ENCODE measurements at places on chromosomes 5 and 9.

DNA sequence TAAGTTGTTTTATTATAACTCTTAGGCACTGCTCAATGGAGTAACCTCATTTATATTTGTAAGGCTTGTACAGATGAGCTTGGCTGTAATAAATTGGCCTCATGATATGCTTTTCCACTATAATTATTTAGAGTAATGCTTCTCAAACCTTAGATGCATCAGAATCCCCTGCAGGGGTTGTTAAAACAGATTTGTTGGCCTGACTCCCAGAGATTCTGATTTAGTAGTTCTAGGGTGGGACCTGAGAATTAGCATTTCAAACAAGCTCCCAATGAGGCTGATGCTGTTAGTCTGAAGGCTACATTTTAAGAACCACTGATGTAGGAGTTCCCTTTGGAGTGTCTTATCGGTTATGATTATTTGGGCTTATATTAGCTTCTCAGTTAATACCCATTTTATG lies 38.2 kb upstream of the ARSB start:
- peak; percentile 0 for DNase-seq

DNA sequence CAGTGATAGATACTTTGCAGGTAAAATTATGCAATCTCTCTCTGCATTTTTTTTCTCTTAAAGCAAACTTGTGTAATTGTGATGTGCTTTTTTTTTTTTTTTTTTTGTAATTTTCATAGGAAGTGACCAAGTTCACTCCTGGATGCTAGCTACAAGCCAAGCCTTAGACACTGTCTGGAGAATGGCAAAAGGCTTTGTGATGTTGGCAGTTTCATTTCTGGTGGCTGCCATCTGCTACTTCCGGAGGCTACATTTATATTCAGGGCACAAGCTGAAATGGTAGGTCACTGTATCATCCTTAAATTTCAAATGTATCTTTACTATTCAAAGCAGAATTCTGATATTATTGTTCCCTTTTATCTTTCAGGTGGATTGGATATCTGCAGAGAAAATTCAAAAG lies 19.3 kb downstream of the OTULINL start:
- DNase-seq = no peak

GRCh38 chr5:73911761-73912393 lies 285.9 kb downstream of the ARHGEF28 start:
- no peak for DNase-seq

- no peak for DNase-seq
Measured at GRCh38 chr9:127316586-127317323, 52.2 kb downstream of the GARNL3 start.

DNA sequence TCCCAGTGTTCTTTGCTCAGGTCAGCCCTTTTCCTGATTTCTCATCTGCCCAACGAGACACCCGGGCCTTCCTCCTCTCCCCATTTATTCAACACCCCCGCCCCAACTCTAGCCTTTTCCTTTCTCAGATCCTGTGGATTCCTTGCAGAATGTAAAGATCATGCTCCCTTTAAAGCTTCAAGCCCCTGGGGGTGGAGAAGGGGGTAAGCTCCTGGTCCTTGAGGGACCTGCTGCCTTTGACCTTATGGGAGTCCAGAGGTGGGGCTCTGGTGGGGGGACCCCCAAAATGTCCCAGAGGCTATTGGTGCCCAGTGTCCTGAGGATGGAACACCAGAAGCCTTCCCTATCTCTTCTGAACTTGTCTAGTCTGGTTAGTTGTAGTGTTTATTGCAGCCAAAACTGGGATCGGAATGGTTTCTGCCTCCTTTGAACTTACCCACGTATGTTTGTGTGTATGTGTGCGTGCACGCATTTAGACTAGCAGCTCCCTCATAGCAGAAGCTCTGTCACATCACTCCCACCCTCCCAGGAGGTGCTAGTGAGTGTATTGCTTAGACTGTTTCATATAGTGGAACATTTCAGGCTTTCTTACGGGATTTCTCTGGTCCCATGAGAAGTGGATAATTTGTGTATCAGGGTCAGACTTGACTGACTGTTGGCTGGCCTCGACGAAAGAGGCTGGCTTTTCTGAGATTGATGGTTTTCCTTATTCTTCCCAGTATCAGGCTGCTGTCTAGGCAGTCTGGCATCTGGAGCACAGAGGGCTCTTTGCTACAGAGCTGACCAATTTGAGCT lies 1.1 kb downstream of the GALNT10 start:
- DNase-seq = peak; percentile 25

- DNase-seq = no peak
Measured at GRCh38 chr5:129392681-129393080, 67.4 kb upstream of the ADAMTS19 start.

GRCh38 chr5:25516141-25516540 lies 871.4 kb upstream of the CDH10 start:
- DNase-seq = no peak

GRCh38 chr5:150144879-150145278 lies 10.8 kb downstream of the PDGFRB start:
- no peak for DNase-seq

- no peak for DNase-seq
Measured at GRCh38 chr9:85994191-85994590, 53.2 kb downstream of the NAA35 start.

GRCh38 chr5:156405988-156406387 lies 79.0 kb downstream of the SGCD start:
- no peak for DNase-seq

- peak; percentile 78 for DNase-seq
Measured at GRCh38 chr9:129139993-129140396, 28.8 kb downstream of the PTPA start.

DNA sequence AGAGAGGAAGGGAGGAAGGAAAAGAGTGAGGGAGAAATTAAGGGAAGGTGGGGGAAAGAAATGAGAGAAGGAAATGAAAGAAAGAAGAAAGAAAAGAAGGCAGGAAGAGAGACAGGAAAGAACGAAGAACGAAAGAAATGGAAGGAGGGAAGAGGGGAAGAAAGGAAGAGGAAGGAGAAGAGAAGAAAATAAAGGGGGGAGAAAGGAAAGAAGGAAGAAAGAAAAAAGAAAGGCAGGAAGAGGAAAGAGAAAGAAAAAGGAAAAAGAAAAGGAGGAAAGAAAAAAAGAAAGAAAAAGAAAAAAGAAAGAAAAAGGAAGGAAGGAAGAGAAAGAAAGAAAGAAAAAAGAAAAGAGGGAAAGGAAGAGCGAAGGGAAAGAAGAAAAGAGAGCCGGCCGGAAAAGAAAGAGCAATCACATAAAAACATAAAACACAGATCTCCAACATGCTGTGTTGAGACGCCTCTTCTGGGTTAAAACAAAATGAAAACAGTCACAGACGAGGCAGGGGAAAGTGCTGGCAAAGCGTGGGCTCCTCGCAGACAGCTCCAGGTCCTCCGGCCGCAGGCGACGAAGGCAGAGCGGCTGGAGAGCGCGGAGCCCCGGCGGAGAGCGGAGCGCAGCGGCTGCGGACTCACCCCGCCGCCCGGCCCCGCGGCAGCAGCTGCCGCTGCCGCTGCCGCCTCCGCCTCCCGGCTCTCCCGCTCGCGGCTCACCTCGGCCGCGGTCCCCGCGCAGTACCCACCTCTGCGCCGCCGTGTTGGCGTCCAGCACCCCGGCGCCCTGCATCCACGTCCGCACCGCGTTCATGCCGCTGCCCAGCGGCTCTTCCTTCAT lies 896 bp downstream of the EBF1 start:
- peak; percentile 28 for DNase-seq

DNA sequence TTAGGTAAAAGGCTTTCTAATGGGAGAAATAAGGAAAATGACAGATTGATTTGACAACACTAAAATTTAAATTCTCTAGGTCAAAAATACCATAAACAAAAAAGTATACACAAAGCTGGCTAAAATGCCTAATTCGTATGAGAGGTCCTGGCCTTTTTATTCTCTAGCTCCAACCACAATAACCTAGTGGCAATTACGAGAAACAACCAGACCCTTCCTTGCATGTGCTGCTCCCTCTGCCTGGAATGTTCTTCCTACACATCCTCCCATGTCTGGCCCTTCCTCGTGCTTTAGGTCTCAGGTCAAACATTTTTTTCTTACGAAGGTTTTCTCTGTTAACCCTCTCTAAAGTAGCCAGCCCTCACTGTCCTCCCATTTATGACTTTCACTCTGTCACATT lies 176.4 kb upstream of the PLPPR1 start:
- no peak for DNase-seq

GRCh38 chr5:171295299-171295698 lies 13.7 kb upstream of the TLX3 start:
- no peak for DNase-seq

GRCh38 chr9:110619831-110620230 lies 40.3 kb upstream of the SVEP1 start:
- DNase-seq = no peak

GRCh38 chr9:5863092-5863746 lies 27.5 kb upstream of the MLANA start:
- no peak for DNase-seq

DNA sequence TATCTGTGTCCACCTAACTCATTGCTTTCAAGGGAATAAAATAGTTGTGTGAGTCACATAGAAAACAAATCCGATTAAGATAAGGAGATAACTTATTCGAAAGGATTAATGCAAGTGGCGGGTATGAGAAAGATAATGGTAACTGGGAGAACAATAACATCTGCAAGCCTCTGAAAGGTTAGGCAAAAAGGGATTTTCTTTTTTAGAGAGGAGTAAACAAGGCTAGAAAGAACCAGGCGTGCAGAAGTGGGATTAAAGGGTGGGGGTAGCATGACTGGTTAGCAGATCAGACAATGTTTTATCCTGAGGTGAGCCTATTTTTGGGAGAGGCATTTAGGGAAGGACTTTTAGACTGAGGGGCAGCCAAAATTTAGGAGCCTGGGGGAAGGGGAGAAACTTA lies 34.7 kb upstream of the JMY start:
- no peak for DNase-seq

DNA sequence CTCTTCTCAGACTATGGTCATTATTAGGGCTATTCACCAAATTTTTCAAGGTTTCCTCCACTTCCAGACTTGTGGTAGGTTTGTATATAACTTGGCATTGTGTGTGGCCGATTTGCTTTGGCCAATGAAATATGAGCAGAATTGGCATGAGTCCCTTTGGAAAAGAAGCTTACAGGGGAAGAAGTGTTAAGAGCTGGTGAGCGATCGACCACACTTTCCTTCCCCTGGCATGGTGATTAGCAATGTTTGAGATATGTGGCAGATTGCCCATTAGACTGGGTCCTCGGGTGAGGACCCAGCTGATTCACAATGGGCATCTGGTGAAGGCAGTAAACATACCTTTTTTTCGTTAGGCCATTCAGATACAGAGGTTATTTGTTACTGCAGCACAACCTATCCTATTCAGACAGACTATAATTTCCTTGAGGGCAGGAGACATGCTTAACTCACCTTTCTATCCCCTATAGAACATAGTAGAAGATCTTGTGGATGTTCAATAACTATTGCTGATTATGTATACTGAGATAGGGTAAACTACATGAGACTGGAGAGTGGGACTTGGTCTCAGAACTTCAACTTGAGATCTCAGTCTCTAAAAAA lies 62.8 kb upstream of the KLF9 start:
- no peak for DNase-seq

DNA sequence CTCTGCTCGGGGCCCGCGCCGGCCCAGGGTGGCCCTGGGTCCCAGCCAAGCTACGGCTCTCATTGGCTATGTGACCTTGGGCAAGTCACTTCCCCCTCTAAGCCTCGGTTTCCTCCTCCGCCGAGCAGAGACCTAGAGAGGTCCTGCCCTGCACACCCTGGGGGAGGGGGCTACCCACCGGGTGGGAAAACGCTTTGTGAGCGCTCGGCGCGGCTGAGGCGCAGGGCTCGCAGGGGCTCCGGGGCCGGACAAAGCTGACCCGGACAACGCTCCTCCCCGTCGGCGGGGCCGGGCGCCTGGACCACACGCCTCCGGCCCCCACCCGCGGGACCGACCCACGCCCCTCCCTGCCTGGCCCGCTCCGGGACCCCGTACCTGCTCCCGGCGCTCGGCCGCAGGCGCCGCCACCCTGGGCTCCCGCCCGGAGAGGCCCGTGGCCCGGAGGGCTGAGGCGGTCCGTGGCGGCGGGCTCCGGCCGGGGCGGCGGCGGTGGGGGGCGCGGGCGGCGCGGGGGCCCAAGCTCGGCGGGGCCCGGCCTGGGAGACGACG lies 85.7 kb upstream of the MELK start:
- no peak for DNase-seq

DNA sequence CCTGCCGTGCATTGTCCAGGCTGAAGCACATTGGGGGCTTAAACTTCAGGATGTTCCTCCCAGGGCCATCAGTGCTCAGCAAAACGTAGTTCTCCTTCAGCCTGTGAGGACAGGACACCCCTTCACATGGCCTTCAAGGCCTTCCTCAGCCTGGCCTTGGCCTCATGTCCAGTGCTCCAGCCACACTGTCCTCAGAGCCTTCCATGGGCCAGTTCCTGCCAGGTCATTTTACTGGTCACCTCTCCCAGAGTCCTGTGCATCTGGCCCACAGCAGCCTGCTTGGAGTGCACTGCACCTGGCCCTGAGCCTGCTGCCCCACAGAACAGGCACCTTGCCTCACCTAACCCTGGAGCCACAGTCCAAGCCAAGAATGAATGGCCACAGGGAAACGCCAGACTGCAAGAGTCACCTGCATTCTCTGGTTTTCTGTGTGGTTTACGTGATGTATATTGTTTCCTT lies 8.7 kb downstream of the HNRNPAB start:
- DNase-seq = no peak

DNA sequence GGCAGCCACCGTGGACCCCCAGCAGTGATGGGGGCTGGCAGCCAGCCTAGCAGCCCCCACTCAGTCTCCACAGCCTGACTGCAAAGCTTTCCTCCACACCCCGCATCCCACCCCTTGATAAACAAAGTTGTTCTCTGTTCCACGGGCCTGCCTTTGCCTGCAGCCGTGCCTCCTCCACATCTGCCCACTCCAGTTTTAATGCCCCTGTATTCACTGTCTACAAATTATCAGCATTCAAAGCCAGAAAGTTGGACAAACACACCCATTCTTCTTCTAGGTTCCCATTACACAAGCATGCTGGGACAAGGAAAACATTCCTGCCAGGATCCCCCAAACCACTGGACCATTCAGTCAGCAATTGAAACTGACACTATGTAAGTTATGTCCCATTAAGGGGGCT lies 23.0 kb upstream of the NR5A1 start:
- DNase-seq = no peak

GRCh38 chr5:103466495-103466894 lies 96.1 kb downstream of the NUDT12 start:
- no peak for DNase-seq

DNA sequence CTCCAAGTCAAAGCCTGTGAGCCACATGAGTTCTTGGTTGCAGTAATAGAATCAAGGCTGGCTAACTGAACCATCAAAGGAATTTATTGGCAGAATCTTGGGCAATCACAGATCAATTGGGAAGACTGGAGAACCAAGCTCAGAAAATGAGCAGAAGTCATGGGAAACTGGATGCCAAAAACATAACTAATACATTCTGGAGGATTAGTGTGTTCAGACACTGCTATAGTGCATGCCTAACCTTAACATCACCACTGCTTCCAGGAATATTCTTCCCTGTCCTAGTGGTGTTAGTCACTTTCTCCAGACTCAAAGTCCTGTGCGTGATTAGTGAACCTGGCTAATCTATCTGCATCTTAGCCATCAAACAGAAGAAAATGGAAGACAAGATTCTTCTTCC lies 843.7 kb downstream of the EFNA5 start:
- DNase-seq = no peak
